Tongue (tissue), 3 donors: ENCODE measurements at places on chromosomes 12 and 14. TPM values are rescaled to one million over a fixed set of nuclear protein-coding genes. Genes with fewer than 3 reads are reported as not detected.

USP15 gene
- total RNA-seq: 97.9 TPM

KRT73 gene
- total RNA-seq: not detected

PPM1H gene
- 4.5 TPM for total RNA-seq

A2M gene
- total RNA-seq: 296 TPM

RNF212B gene
- total RNA-seq: not detected

SYT10 gene
- 0.10 TPM for total RNA-seq

LHX5 gene
- total RNA-seq: not detected

BDKRB1 gene
- 1.8 TPM for total RNA-seq

EID3 gene
- 3.8 TPM for total RNA-seq

ANO2 gene
- total RNA-seq: 4.8 TPM

ACACB gene
- 17.6 TPM for total RNA-seq

RAD9B gene
- 5.3 TPM for total RNA-seq

RNASE7 gene
- total RNA-seq: 1.2 TPM

TUNAR gene
- not detected for total RNA-seq

KERA gene
- 81.0 TPM for total RNA-seq
